ENCODE measurements at places on chromosomes 2 and 18. TPM values are rescaled to one million over a fixed set of nuclear protein-coding genes. Genes with fewer than 3 reads are reported as not detected.

The RTKN gene
- total RNA-seq = 18.0 TPM

The UPP2 gene
- total RNA-seq = not detected

The TXNL1 gene
- total RNA-seq = 22.0 TPM

The TMEM37 gene
- 0.13 TPM for total RNA-seq

The PKDCC gene
- 4.3 TPM for total RNA-seq

The UGT1A5 gene
- total RNA-seq = not detected

The MCFD2 gene
- 227 TPM for total RNA-seq

The GPR39 gene
- total RNA-seq = not detected

The IL37 gene
- not detected for total RNA-seq

The SP140 gene
- total RNA-seq = not detected

The FZD7 gene
- under 0.01 TPM for total RNA-seq

The DCDC2C gene
- 0.13 TPM for total RNA-seq

The EGR4 gene
- not detected for total RNA-seq

The INHBB gene
- total RNA-seq = 35.3 TPM

The CRYGD gene
- total RNA-seq = not detected

The PROM2 gene
- 0.13 TPM for total RNA-seq

The PPP1R1C gene
- 0.13 TPM for total RNA-seq

The STEAP3 gene
- total RNA-seq = 7.7 TPM

The PTCD3 gene
- 37.1 TPM for total RNA-seq

The MOB4 gene
- 28.2 TPM for total RNA-seq

The SLC4A3 gene
- 0.13 TPM for total RNA-seq

The OR6B2 gene
- total RNA-seq = not detected

The HSBP1L1 gene
- total RNA-seq = 3.4 TPM

The AKAIN1 gene
- total RNA-seq = not detected

The OTX1 gene
- under 0.01 TPM for total RNA-seq

The NGEF gene
- not detected for total RNA-seq

The PJVK gene
- 0.39 TPM for total RNA-seq

The MYCN gene
- total RNA-seq = 3.2 TPM

The RPRM gene
- total RNA-seq = not detected

The SRBD1 gene
- 17.6 TPM for total RNA-seq

The CDCA7 gene
- 4.0 TPM for total RNA-seq

The FEV gene
- not detected for total RNA-seq

The TOGARAM2 gene
- total RNA-seq = 0.13 TPM

The BMP10 gene
- total RNA-seq = not detected

The ERBB4 gene
- under 0.01 TPM for total RNA-seq

The INPP1 gene
- 14.2 TPM for total RNA-seq

The PDE6D gene
- total RNA-seq = 14.9 TPM

The EVA1A gene
- 52.1 TPM for total RNA-seq

The DYNAP gene
- total RNA-seq = not detected

The COL5A2 gene
- 37.0 TPM for total RNA-seq

The TPGS2 gene
- 204 TPM for total RNA-seq

The LHCGR gene
- not detected for total RNA-seq

The FBLN7 gene
- total RNA-seq = 6.6 TPM

The AGXT gene
- not detected for total RNA-seq

The RMDN2 gene
- 1.3 TPM for total RNA-seq

The CHST9 gene
- total RNA-seq = not detected

The GALNT3 gene
- under 0.01 TPM for total RNA-seq

The LOXHD1 gene
- under 0.01 TPM for total RNA-seq

The LYG1 gene
- total RNA-seq = 0.13 TPM

The SCN9A gene
- total RNA-seq = 0.51 TPM

The PDE11A gene
- total RNA-seq = under 0.01 TPM

The OSBPL1A gene
- total RNA-seq = 13.9 TPM

The ANKRD30B gene
- not detected for total RNA-seq

The FAM161A gene
- total RNA-seq = 0.76 TPM

The TPO gene
- total RNA-seq = not detected

The RIT2 gene
- not detected for total RNA-seq

The C2orf78 gene
- not detected for total RNA-seq

The GLI2 gene
- total RNA-seq = under 0.01 TPM

Measured in dermis microvascular lymphatic vessel endothelial cell (primary cell).